Muscle of back (tissue), 13 donors: ENCODE measurements at places on chromosomes 16 and 17.
A peak's percentile ranks its signal among the peaks of the same experiment; 100 is the strongest.

GRCh38 chr16:17265154-17265553, 205.6 kb downstream of the XYLT1 start:
- no peak for DNase-seq

- peak; percentile 77 for DNase-seq
Measured at GRCh38 chr17:40556884-40557414, 8.3 kb downstream of the CCR7 start.

GRCh38 chr17:42878123-42878880, 22.3 kb upstream of the G6PC1 start:
- peak; percentile 11 for DNase-seq

DNA sequence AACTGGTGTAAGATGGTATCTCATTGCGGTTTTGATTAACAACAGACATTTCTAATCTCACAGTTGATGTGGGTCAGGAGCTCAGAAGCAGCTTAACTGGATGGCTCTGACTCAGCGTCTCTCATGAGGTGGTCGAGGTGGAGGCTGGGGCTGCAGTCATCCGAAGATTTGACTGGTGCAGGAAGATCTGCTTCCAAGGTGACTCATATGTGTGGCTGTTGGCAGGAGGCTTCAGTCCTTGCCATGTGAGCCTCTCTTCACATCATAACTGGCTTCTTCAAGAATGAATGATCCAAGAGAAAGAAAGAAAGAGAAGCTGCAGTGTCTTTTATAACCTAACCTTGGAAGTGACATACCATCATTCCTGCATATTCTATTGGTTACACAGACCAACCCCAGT, 376.1 kb downstream of the SEC14L1 start:
- no peak for DNase-seq

DNA sequence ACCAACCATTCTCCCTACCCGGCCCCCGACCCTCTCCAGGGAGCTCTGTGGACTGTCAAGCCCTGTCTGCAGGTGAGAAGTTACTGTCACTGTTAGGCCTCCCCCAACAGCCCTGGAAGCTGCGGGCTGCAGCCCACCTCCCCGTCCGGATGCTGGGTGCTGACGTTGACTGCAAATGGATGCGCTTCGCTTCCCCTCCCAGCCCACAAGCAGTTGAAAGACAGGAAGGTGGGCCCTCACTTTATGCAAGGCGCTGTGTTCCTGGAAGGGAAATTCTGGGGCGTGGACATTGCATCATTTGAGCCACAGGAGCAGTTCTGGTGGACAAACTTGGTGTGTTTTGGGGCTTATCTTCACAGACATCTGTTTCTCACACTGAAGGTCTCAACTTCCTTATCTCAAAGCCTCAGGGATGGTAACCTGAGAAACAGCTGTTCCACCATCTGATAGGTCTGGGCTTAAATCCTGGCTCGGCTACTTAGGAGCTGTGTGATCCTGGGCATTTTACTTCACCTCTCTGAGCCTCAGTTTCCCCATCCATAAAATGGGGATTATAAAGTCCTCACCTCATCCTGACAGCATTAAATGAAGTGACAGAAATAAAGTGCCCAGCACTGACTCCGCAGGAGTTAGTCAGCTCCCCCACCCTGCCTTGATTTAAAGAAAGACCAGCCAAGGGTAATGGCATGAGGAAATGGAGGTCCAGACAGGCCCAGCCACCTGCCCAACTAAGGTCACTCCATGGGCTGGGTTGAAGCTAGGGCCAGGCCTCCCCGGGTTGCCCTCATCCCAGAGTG, 4.6 kb upstream of the DRC7 start:
- DNase-seq: no peak

DNA sequence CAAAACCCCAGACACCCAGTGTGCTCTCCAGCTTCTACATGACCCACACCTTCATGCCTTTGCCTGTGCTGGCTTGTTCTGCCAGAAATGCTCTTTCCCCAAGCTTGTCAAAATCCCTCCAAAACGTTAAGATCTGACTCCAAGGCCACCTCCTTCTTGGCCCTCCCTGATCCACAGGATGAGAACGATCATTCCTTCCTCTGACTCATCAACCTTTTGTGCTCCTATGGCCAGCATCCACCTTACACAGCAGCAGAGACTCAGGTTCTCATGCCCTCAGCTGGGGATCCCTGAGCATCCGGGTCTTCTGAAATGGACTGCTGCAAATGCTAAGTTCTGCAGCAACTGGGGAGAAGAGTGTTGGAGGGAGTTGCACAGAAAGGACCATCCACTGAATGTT, 2.9 kb downstream of the ZBTB4 start:
- no peak for DNase-seq

GRCh38 chr16:46929378-46930332, 43.8 kb downstream of the DNAJA2 start:
- peak; percentile 61 for DNase-seq

- no peak for DNase-seq
Measured at GRCh38 chr17:57636985-57637665, 108.0 kb downstream of the CCDC182 start.

GRCh38 chr16:49545741-49546448, 172.3 kb downstream of the C16orf78 start:
- DNase-seq: no peak

DNA sequence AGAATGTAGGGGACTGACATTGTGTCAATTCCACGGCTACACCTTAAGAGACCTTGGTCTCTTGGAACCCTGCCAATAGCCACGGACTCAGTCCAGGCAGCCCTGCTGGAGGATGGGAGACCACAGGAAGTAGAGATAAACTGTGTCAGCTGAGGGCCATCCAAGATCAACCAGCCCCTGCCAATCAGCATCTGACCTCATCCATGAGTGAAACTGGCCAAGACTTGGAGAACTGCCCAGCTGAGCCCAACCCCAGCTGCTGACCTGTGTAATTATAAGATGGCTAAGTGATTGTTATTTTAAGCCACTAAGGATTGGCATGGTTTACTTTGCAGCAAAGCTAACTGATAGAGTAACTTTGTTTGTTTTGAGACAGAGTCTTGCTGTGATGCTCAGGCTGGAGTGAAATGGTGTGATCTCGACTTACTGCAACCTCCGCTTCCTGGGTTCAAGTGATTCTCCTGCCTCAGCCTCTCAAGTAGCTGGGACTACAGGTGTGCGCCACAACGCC, 13.3 kb upstream of the YWHAE start:
- DNase-seq: peak; percentile 31

GRCh38 chr17:4898927-4899326, 409 bp upstream of the C17orf107 start:
- no peak for DNase-seq

- DNase-seq: no peak
Measured at GRCh38 chr17:39224778-39225307, 902 bp downstream of the STAC2 start.
